ENCODE measurements at places on chromosomes 4 and X. TPM values are rescaled to one million over a fixed set of nuclear protein-coding genes. Genes with fewer than 3 reads are reported as not detected.
A peak's percentile ranks its signal among the peaks of the same experiment; 100 is the strongest.

- DNase-seq = no peak
These were observed 936.6 kb upstream of the EPHA5 start for GRCh38 chr4:66606908-66607307.

RBMX2 gene
- total RNA-seq = 1.00 TPM

DNA sequence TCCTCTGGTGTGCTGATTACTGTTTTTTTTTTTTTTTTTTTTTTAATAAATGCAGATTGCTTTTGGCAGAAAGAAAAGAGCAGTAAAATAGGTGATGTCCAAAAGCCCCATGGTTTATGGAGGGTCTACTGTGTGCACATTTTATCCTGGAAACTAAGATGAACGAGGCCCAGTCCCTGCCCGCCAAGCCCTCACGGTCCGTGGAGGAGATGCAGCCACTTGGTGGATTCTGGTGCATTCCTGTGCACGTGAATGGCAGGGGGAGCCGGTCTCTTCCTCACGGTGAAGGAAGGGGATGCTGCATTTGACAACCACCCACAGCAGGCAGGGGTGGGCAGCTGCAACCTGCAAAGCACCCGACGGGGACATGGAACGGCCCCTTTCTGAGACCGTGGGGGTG lies 100.2 kb upstream of the AFAP1 start:
- DNase-seq = no peak

DNA sequence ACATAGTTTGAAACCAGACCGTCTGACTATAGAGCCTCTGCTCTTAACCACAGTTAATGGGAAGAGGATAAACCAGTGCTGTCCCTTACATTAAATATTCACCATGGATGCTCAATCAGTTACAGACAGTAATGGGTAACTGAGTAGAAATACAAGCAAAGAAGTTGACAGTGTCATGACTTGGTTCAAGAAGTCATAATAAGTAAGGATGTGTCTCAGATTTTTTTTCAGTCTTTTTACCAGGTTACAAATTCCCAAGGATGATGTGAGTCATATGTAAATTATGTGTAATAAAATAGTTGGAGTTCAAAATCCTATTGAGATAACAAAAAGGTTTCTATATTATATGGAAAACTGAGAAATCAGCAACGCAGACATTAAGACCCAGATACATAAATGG lies 31.1 kb downstream of the ZCCHC4 start:
- DNase-seq = no peak

GRCh38 chrX:16963216-16963615 lies 16.8 kb downstream of the REPS2 start:
- no peak for DNase-seq

- DNase-seq = no peak
These were observed 426.6 kb downstream of the ARHGAP24 start for GRCh38 chr4:85901500-85901899.

TRIM2 gene
- total RNA-seq = 86.0 TPM

DNA sequence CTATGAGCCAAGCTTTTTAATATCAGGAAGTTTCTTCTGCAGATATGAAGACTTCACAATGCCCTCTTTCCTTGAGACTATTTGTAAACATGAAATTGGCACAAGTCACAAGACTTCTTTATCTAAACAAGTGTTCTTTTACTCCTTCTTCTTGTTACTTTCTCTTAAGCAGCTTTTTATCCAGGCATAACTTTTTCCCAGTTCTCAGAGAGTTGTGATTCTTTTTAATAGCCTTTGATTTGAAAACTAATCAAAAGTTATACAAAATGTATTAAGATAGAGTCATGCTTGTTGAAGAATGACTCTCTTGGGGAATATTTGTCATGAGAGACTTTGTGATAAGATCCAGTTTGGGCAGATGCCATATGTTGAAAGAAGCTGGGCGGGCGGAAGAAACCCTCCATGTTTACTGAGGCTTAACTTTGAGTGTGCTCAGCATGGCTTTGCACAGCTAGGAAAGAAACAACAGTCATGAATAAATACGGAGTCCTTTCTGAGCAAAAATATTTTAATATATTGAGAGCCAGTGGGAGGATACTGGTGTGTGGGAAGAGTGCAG lies 39.3 kb downstream of the SYTL5 start:
- no peak for DNase-seq

- no peak for DNase-seq
These were observed 12.0 kb upstream of the NAT8L start for GRCh38 chr4:2047031-2047660.

GPRIN3 gene
- total RNA-seq = 10.8 TPM

PNMA5 gene
- total RNA-seq = not detected

- DNase-seq = no peak
These were observed 231.0 kb downstream of the SPOCK3 start for GRCh38 chr4:167003326-167003725.

DNA sequence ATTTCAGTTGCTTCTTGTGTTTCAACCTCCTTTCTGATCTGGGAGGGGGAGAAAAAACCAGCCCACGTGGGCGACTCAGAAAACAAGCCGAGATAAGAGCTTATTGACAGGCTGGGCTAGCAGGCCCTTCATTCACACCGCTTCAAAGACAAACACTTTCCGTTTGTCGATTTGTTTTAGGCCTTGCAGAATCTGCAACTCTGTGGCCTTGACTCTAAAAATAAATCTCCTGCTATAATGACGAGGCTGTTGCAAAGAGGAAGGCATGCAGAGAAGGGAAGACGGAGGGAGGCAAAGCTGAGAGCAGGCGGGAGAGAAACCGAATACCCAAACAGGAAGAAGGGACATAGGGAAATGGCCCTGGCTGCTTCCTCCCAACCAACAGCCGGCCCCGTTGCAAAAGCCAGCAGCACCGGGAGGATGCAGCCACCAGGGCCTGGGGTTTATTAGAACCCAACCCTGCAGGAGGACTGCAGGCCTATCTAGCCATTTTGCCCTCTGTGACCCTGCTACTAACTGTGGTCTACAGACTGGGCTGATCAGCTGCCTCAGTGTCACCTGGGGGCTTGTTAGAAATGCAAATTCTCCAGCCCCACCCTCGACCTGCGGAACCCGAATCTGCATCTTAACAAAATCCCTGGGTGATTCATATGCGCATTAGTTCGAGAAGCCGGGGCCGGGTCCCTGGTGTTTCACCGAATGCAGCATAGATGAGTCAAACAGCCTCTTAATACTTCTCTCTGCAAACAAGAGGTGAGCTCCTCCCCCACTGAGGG lies 325.5 kb downstream of the BCOR start:
- DNase-seq = no peak

DNA sequence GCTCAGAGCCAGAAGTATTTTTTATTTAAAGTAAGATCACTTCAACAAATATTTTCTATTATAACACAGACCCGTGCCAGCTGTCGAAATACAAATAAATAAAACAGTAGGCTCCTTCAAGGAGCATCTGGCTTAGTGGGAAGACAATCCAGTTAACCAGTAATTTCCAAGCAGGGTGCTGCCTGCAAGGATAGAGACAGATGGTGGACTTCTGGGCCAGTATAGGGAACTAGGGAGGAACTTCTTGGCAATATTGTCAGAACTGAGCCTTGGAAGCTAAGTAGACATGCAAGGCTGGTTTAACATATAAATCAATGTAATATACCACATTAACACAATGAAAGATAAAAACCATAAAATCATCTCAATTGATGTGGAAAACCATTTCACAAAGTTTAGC lies 17.0 kb upstream of the MTMR1 start:
- no peak for DNase-seq

KIAA1210 gene
- not detected for total RNA-seq

- no peak for DNase-seq
These were observed 125.5 kb upstream of the JADE1 start for GRCh38 chr4:128684016-128684415.

- DNase-seq = no peak
These were observed 78.7 kb downstream of the ZNF827 start for GRCh38 chr4:145859926-145860325.

- peak; percentile 44 for DNase-seq
These were observed 9.8 kb downstream of the SPP1 start for GRCh38 chr4:87985097-87985886.

RNF175 gene
- not detected for total RNA-seq

SNCA gene
- 2.2 TPM for total RNA-seq

GRCh38 chr4:47031751-47032404 lies 511 bp downstream of the GABRB1 start:
- DNase-seq = peak; percentile 14

TACC3 gene
- total RNA-seq = 5.9 TPM

DNA sequence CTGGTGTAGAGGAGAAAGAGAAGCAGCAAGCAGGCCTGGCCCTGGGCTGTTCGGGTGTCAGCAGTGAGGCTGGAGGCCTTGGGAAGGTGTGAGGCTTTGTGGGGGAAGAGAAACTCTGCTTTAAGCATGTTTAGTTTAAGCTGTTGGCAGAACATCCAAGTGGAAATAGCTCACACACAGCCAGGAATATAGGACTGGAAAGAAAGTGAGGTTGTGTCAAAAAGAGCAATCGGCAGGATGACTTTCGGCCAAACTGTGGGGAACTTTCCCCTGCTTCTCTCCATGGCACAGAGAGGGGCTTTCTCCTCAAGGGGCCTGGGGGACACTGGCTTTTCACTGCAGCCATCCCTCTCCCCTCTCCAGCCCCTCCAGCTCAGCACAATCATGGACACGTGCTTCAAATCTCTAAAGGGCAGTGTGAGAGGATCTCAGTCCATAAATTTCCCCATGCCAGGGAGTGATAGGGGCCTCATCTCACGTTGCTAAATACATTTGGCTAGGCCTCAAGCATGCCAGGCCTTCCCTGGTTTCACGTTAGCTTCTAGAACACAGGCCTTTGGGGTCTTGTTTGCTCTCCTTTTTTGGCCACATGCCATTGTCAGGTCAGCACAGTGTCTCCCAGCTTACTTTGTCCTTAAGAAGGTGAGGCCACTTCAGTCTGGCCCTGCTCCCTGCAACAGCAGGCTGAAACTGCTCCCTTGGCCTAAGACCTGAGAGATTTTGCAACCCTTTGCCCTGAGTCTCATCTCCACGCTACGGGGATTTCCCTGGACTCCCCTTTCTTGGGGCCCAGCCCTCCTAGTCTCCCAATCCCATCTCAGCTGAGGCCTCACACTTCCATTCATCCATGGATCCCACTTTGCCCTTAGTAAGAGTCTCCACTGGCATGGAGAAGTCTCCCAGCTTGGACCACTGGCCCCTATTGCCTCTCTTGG lies 8.3 kb upstream of the CITED1 start:
- no peak for DNase-seq
